ENCODE measurements at places on chromosomes 5 and 9.

GRCh38 chr9:37377688-37378612, 44.5 kb upstream of the GRHPR start:
- no peak for DNase-seq

GRCh38 chr5:36366883-36367282, 65.2 kb upstream of the RANBP3L start:
- DNase-seq = peak; percentile 38

DNA sequence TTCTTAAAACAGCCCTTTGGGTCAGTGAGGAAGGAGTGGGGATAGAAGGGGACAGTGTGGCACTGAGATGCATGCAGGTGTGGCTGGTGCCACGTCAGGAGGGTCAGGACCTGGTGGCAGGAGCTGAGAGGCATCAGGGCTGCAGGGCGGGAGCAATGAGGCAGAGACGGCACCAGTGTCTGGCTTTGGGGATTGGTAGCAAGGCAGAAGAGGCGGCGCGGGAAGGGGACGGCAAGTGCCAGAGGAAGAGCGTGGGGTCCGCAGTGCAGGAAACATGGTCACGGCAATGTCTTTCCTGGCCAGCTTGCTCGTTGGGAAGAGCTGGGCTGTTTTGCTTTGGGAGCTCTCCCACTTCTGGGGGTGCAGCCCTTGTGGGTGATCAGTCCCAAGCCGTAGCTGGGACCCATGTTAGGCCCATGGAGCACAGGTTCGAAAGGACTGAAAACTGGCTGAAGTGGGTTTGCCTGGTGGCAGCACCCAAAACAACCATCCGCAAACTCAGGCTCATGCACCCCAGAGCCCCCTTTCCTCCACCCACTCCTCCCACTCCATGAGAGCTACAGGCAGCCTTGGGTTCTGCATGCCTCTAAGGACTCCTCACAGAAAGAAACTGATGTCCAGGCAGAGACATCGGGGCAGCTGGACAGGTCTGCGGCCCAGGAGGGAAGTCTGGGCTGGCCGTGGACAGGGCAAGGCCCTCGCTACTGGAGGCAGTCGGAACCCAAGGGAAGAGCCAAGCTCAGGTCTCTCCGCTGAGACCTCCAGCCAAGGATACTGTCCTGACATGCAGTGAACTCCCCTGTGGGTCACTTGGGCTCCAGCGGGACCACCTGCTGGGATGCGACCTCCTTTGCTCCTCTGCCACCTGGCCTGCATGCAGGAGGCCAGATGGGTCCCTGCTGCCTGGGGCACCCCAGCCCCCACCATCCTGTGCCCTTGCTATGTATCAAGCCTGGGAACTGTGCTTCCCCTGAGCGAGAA, 104.4 kb downstream of the ZNF354C start:
- no peak for DNase-seq

- no peak for DNase-seq
These were observed 141.2 kb downstream of the TRIM36 start for GRCh38 chr5:115028557-115028956.

GRCh38 chr9:129757045-129757444, 4.2 kb upstream of the PTGES start:
- peak; percentile 58 for DNase-seq

DNA sequence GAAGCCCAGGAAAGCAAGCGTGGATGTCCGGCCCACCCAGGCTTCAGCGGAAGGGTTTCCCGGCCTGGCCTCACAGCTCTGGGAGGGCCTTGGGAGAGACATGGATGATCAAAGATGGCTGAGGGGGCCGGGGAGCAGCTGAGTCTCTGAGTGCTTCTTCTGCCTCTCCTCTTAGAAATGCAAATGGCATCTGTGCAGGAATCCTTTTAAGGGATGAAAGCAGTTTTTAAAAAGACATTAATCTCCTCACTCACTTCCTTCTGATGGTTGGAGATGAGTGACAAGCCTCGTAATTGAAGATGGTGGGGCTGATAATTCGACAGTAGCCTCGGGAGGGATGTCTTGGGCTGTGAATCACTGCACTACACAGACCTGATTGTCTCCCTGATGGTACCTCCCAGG, 24.3 kb upstream of the PITX1 start:
- DNase-seq = no peak

- peak; percentile 16 for DNase-seq
These were observed 191.0 kb upstream of the KIF2A start for GRCh38 chr5:62115014-62115413.

DNA sequence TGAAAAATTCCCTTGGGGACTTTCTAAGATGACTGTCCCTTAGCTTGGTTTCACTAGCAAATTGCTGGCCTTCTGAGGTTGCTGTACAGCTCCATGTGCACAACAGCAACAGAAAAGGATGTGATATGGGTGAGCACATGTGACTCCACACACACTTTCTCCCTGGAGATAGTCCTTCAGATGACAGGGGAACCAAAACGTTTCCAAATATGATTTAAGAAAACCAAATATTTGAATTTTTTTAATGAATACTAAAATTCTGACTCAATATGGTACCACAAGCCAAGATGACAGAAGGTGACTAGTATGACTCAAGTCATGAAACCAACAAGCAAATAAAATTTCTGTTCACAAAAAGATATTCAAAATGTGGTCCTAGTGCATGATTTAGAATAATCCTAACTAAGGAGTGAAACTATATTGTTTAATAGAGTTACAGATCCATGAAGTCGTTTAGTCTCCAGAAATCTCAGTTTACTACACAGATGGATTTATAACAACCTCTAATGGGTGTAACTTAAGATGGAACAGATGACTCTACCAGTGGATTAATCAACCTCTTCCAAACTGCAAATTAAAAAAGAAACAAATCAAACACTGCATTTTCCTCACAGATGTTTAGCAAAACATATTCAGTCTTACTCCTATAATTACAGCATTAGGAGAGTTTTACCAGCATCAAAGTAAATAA, 144.8 kb upstream of the PIK3R1 start:
- DNase-seq = no peak
